ENCODE measurements at places on chromosomes 12 and 14.

- no peak for DNase-seq
Measured at GRCh38 chr14:24372701-24373416, 4.9 kb downstream of the NFATC4 start.

GRCh38 chr12:112148031-112148513 lies 22.7 kb downstream of the TRAFD1 start:
- DNase-seq, result peak; percentile 69

- DNase-seq, result peak; percentile 71
Measured at GRCh38 chr14:76203086-76204001, 51.6 kb downstream of the GPATCH2L start.

- DNase-seq, result no peak
Measured at GRCh38 chr12:109169262-109169661, 52.9 kb downstream of the ACACB start.

- no peak for DNase-seq
Measured at GRCh38 chr12:86148612-86149011, 107.6 kb downstream of the MGAT4C start.

DNA sequence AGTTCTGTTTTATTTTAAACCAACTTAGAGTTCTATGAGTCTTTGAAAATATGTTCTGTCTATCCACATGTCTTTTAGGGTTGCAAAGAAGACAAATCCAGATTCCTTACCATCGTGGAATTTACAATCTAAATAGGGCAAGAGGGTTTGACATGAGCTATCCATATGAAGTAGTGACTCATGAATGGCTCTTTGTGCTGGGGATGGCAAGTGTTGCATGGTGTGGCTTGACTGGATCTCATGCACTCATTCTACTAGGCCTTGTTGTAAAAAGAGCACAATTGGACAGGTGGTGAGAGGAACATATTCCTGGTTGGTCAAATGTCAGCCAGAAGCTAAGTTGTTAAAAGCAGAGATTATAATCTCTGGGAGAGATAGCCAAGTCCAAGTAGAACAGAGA lies 509.1 kb downstream of the DIO2 start:
- DNase-seq, result no peak

Data from AG10803 (cell line).